GM12864 (cell line): ENCODE measurements at places on chromosomes 2 and 18.

DNA sequence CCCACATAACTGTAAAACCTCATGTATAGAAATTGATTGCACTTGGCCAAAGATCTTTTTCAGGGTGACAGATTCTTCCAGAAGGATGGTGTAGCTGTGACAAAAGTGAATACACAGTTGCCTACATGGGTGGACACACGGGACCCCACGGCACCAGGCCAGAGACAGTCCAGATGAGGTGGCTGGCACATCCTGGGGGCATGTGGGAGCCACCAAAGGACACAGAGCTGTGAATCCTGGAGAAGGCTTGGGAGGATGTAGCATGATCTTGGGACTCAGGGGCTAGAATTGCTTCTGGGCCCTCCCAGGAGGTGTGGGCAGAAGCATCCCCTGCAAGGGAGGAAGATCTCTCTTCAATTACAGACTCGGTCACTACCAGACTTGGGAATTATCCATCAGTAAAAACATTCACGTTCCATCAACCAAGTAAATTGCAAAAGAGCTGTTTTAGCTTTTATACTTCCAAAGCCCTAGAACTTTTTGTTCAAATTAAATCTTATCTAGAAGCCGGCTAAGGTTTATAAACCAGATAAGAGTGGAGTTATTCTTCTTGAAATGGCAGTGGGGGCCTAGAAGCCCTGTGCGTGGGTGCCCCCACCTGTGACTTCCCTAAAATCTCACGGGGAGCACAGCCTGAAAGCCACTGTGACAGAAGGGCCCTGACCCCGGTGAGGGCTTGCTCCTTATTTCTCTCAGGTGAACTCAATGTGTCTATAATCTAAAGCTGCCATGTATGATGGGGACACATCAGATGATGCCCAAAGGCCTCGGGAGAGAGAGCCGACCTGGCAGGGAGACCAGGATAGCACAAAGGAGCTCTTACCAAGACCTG, 81.7 kb downstream of the SEPTIN10 start:
- DNase-seq = no peak

DNA sequence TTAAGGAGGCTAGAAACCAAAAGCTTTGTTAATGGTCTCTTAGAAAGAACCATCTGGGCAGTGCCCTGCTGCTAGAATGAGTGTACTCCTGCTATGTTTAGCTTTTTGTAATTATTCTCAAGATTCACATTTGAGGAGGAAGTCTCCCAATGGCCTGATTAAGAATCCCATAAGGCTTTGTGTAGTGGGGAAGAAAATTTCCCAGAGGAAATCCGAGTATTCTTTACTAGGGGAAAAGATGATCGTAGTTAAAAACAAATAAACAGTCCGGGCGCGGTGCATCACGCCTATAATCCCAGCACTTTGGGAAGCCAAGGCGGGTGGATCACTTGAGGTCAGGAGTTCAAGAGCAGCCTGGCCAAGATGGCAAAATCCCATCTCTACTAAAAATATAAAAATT, 117.9 kb downstream of the PTRHD1 start:
- no peak for DNase-seq

GRCh38 chr2:239461291-239462190, 60.7 kb upstream of the HDAC4 start:
- no peak for DNase-seq

DNA sequence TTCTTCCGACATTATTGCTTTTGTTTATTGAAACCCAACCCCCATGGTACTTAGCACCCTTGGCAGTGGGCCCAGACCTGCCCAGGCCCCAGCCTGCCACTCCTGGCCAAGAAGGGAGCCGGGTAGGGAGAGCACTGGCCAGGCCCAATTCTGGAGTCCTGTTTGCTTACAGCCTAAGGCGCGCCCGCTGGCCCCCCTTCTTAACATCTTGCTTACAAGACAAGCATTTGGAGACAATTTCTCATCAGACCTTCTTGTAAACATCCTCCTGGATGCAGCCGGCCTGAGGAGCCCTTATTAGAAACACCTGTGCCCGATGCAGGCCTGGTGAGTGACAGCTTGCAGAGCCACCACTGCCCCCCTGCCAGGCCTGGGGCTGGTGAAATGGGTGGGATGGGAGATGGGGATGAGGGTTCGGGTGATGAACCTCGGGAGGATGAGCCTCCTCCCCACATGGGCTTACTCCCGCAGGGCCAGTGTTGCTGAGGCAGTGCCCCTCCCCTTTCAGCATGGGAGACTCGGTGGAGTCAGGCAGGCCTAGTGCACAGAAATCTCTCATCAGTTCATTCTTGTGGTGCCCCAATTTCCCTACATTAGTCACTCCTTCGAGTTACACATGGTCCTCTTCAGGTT, 217.5 kb downstream of the CYP26B1 start:
- no peak for DNase-seq

DNA sequence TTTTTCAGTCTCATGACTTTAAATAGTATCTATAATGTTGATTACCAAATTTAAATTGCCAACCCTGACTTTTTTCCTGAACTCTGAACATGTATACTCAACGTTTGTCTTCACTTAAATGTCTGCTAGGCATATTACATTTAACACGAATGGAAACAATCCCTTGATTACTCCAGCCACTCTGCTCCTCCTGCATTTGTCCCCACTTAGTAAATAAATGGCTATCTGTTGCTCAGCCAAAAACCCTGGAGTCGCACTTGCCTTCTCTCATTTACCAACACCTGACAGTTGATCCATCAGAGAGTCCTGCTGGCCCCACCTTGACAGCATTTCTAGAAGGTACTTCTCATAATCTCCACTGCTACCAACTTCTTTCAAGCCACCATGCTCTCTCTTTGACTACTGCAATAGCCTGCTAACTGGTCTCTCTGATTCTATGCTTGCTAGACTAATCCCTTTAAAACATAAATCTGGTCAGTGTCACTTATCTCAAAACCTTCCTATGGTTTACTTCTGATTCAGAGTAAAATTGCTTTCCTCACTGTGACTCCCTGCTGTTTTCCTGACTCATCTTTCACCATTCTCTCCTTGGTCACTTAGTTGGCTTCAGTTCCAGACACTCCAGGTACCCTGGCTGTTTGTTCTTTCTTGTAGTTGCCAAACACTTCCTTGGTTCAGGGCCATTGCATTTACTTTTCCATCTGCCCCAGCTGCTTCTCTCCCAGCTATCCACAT, 31.9 kb downstream of the SPAG16 start:
- no peak for DNase-seq

DNA sequence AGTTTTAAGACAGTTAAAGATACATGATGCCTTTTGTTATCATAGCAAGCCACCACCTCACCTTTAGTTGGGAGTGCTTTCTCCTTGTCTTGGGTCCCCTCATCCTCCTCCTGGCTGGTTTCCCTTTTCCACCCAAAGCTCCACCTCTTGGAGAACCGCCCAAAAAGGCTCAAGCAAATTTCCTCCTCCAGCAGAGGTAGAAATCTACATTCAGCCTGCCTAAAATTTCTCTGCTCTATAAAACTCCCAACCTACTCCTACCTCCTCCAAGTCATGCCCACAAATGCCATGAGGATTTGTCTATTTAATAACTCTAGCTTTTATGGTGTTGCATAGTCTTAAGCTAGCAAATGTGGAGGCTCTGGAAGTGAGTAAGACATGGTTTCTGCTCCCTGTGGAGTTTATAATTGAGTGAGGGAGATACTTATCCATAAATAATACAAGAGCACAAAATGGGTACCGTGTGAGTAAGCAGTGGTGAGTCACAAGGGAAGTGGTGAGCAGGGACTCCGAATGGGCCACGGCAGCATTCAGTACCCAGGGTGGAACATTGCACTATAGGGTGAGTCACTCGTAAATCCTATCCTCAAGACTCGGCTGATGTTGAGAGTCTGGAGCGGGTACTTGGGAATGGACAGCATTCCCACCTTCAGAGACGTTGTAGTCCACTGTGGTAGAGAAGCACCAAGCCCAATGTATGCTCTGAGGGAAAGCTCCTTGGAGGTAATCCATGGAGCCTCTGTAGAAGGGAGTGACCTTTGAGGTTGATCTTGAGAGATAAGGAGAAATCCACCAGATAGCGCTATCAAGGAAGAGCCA, 146.3 kb downstream of the RTN4 start:
- no peak for DNase-seq

DNA sequence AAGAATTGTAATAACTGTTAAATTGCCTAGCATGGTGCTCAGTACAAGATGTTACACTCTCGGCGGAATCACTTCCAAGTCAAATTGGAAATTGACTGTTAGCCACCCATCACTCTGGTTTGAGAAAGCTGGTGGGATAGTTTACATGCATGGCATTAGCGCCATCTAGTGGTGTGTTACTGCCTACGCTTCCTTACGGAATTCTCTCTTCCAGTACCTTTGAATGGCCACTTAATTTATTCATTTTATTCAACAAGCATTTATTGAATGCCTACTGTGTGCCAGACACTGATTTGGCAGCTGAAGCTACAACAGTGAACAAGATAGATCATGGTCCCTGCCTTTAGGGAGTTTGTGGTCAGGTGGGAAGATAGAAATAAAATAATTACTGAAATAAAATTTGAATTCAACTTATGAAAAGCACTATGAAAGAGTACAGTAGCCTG, 171.2 kb downstream of the TMEM247 start:
- peak; percentile 64 for DNase-seq

DNA sequence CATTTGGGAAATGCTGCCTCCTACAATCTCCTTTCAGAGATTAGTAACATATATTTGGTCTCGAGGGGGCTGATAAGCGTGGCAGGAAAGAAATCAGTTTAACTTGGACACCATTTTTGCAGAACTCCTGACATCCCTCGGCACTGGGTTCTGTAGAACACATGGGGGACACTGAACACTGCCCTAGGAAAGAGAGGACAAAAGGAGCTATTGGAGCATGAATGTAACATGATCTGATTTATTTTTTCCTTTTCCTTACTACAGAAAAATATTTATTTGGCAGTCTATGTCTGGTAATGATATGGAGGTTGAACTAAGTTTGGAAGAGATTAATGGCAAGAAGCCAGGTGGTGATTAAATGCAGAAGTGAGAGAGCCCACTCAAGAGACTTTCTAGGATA, 153.8 kb downstream of the AFF3 start:
- DNase-seq = no peak

- DNase-seq = no peak
These were observed 76.7 kb downstream of the RNF144A start for GRCh38 chr2:6993936-6994335.

GRCh38 chr18:38606841-38607240, 1041.2 kb upstream of the CELF4 start:
- DNase-seq = peak; percentile 30

GRCh38 chr2:157345647-157346389, 20.2 kb upstream of the ERMN start:
- no peak for DNase-seq

- no peak for DNase-seq
These were observed at the start of gene MBD5 for GRCh38 chr2:148021059-148021861. Gene MBD5, plus strand, starts transcription at chr2:148021091.

DNA sequence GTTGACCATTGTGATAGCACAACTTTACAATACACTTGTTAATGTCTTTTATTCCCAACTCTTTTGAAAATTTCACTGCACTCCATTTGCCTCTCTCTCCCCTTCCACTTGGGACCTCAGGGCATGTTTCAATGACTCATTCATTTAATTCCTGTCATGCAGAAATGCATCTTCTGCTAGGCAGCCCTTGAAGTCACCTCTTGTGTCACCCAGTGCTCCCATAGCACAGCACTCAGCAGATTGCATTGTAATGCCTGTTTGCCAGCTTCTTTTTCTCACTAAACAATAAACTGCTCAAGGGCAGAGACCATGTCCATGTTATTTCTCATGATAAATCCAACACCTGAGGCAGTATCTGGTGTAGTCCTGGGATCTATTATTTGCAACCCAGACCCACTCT, 85.9 kb upstream of the ACSL3 start:
- no peak for DNase-seq

- DNase-seq = no peak
These were observed 32.4 kb downstream of the IL18R1 start for GRCh38 chr2:102387763-102388546.

- no peak for DNase-seq
These were observed 327.7 kb upstream of the ZNF804A start for GRCh38 chr2:184270660-184271059.

GRCh38 chr2:237230355-237230754, 144.7 kb downstream of the COPS8 start:
- DNase-seq = no peak

GRCh38 chr2:64243081-64244036, 99.1 kb upstream of the PELI1 start:
- DNase-seq = no peak

DNA sequence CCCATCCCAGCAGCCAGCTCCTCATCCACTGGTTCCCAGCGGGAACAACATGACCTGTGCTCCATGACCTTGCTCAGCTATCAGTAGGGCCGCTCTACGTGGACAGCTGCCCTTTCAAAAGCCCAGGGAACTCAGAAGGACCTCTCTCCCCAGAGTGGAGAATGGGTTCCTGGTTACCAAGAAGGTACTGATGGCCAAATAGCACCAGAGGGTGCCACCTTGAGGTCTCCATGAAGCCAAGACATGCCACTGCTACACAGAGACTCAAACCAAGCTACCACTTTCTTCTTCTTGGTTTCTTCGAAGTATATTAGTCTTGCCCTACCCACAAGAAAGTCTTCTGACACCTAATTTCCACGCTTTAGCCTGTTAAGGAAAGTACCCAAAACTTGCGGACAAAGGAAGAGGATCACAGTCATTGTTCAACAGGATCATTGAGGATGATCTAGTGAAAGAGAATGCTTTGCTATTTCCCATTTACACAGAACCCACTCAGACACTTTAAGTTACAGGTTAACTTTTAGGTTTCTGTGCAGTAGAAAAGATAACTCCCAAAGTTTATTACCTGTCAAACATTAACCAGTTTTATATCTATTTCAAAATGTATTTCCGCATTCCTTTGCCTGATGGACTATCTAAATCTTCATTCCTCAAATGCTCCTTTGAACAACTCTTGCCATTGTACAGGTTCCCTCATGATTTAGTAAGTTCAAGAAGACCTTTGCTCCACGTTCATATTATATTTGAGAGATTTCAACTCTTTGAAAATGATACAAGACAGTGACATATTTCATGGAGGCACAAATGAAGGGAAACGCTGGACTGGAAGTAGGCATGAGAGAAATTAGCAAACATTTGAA, 102.2 kb downstream of the ALPK2 start:
- DNase-seq = no peak

DNA sequence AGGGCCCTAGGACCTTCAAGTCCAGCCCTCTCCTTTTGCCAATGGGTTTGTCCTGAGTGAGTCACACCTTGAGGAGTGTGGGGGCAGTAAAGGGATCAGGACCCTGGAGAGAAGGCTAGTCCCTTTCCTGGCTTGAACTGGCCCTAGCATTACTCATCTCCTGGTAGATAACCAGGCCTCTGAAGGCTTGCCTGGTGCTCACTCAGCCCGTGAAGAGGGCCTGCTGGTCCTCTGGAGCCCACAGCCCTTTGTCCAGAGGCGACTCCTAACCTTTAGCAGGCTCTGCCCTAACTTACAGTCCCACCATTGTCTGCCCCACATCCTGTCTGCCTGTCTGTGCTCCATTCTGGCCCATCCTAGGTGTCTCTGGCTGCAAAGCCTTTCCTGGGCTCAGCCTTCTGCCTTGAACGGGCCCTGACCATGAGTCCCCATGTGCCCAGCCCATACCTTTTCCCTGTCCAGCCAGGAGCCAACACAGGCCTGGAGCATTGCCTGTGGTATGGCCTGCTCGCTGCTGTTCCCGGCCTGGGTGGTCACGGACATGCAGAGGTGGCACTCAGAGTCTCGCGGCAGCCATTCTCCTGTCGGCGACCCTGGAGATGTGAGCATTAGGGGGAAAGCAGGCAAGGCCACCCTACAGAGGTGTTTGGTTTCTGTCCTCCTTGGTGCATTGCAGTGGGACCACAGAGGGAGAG, 5.0 kb downstream of the SFTPB start:
- DNase-seq = no peak
